ENCODE measurements at places on chromosomes 16 and 17.

DNA sequence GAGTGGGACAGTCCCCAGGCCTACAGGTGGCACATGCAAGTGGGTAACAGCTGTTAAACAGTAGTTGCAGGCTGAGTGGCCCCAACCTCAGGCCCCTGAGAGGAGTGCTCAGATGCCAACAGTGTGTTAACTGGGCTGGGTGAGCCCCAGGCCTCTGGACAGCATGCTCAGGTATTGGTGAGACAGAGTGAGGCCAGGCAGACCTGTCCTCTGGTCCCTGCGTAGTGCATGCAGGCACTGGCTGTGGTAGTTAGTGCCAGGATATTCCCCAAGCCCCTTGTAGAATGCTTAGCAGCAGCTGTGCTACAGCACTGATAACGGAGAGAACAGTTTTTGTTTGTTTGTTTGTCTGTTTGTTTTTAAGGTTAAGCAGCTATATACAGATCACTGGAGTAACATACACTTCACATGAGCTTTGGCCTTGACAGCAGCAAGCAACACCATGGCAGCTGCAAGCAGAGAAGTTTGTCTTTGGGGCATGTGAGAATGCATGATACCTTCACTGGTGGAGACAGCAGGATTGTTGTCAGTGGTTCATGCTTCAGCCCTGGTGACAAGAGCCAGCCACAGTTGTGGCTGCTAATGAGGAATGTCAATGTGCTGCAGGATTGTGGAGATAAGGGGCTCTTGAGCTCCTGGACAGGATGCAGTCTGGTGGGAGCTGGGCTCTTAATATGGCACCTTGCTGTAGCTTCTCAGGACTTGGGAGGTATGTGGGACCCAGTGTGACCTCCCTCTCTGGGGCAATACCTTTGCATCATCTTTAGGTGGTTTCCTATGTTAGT lies 614.4 kb downstream of the CDH11 start:
- DNase-seq = no peak

DNA sequence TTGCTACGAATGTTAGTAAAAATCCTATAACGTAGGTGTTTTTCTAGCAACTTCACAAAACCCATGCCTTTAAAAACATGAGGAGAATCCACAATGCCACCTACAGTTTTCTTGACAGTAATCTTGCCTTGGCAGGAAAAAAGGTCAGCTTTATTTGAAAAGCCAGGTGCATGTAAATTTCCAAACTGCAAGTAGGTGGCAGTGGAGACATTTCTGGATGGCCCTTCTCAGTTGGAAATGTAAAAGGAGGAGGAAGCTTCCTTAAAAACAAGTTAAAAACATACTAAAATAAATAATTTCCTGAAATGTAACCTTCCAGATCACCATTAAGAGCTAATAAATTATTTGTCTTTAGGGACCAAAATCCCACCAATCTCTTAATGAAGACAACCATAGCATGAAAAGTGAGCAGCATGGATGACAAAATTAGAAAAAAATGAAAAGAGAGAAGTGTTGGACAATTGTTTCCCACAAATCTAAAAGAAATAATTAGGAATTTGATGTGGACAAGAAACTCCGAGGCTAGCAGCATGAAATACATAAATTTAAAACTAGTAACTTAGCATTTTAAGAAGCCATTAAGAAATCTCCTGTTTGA lies 152.2 kb downstream of the SNX11 start:
- no peak for DNase-seq

DNA sequence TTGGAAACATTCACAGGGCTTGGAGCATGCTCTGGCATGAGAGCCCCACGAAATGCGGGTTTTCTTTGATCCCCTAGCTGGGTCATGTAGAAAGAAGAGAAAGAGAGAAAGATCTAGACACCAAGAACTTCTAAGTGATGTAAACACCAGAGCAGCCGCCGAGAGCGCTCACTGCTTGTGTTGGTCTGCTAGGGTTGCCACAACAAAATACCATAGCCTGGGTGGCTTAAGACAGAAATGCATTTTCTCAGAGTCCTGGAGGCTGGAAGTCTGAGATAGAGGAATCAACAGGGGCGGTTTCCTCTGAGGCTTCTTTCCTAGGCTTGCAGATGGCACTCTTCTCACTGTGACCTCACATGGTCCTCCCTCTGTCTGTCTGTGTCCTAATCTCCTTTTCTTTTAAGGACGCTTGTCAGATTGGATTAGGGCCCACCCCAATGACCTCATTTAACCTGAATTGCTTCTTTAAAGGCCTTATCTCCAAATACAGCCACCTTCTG lies 139.5 kb downstream of the CYLD start:
- no peak for DNase-seq

DNA sequence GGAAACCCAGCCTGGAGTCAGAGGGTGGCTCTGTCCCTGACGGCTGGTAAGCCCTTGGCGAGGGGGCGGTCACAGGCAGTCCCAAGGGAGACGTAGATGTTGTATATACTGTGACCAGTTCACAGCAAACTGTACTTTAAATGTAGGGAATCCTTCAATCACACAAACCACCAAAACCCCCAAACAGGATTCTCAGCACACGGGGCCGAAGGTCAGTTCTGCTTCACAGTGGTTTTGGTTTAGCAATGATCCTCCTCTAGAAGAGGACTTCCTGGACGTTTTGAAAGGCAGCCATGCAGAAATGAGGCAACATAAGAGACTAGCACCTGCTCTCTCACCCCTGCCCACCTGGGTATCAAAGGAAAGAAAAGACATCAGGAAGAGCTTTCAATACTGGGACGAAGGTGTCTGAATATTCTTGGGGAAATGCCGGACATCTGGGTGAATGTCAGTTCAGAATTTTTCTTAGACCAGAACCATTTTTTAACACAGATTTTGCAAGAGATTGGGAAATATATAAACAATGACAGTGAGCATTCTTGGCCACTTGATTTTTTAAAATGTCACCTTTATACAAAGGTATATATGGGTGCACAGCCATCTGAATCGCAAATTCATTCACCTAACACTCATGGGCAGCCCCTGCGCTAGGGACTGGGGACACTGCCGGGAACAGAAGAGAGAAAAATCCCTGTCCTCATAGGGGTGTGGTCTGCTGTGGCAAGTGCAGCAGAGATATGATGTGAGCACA lies 74.2 kb downstream of the CRISPLD2 start:
- DNase-seq = no peak

DNA sequence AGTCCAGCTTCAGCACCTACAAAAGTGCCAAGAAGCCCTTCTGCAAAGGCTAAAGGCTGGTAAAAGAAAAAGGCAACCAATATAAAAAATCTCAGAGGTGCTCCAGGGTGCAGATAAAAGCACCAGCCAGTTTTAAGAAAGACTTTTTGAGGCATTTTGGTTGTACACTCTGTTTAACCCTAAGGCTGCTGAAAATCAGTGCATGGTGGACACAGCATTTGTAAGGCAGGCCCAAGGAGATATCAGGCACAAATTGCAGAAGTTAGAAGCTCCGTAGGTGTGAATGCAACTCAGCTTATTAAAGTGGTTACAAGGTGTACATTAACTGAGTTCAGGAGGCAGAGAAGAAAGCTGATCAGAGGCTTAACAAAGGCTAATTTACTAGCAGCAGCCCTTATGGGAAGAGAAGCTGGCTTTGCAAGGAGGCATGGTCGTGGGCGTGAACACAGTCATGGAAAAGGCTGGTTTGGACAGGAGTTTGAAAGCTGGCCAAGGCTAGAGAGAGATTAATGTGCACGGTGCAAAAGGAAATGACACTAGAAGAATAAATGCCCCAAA lies 21.1 kb downstream of the ACSM1 start:
- DNase-seq = no peak

- DNase-seq = no peak
These were observed 137.4 kb upstream of the COX10 start for GRCh38 chr17:13931800-13932460.

GRCh38 chr17:74904687-74905409 lies 11.4 kb upstream of the FADS6 start:
- no peak for DNase-seq

DNA sequence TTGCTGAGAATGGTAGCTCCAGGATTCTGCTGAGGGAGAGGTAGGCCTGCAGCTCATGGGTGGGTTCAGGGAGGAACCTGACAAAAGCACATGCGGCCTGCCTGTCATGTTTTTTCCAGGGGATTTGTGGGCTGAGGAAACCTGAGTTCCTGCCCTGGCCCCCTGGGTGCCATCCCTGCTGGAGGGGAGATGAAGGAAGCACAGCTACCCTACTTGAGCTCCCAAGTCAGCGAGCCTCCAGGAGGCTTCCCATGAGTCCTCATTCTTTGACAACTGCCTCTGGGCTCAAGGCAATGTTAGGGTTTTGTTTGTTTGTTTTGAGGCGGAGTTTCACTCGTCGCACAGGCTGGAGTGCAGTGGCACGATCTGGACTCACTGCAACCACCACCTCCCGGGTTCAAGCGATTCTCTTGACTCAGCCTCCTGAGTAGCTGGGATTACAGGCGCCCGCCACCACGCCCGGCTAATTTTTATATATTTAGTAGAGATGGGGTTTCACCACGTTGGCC lies 12.1 kb upstream of the FLYWCH1 start:
- no peak for DNase-seq

- DNase-seq = no peak
These were observed 4.7 kb downstream of the NOD2 start for GRCh38 chr16:50697881-50698767.

DNA sequence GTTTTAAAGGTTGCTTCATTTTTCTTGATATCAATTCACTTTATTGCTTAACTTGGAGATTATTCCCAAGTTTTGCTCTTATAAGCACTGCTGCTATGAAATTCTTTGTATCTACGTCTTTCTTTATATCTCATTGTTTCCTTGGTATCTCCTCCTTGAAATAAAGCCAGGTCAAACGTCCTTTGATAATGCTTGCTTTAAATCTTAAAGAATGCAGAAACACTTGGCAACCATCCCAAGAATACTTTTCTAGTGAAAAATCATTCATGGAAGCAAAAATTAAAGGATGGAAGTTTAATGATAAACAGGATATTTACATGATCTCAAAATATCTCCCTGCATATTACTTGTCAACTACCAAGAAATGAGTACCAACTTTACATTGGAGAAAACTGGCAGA lies 175.2 kb downstream of the CPPED1 start:
- no peak for DNase-seq

GRCh38 chr16:54437401-54437800 lies 150.8 kb upstream of the IRX3 start:
- DNase-seq = no peak

DNA sequence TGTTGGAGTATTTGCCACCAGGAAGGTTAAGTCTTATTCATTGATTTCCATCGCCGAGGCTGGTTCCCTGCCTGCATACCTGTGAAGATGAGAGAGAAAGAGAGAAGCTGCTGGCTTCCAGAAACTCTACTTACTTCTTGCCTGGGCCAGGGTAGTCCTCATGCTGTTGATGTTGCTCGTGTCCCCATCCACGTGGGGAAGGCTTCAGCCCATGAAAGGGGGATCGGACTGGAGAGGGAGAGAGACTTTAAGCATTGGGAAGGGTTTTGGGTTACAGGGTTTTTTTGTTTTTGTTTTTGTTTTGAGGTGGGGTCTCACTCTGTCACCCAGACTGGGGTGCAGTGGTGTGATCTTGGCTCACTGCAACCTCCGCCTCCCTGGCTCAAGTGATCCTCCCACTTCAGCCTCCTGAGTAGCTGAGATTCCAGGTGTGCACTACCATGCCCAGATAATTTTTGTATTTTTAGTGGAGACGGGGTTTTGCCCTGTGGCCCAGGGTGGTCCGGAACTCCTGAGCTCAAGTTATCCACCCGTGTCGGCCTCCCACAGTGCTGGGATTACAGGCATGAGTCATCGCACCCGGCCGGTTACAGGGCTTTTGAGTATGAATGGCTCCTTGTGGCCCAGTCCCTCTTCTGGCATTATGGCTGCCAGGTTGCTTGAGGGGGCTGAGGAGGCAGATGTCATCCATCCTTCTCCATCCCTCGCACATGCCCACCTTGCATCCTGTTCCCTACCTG lies 26.6 kb downstream of the ITGB3 start:
- DNase-seq = no peak

- no peak for DNase-seq
These were observed 22.7 kb upstream of the ZC3H7A start for GRCh38 chr16:11819798-11820197.

DNA sequence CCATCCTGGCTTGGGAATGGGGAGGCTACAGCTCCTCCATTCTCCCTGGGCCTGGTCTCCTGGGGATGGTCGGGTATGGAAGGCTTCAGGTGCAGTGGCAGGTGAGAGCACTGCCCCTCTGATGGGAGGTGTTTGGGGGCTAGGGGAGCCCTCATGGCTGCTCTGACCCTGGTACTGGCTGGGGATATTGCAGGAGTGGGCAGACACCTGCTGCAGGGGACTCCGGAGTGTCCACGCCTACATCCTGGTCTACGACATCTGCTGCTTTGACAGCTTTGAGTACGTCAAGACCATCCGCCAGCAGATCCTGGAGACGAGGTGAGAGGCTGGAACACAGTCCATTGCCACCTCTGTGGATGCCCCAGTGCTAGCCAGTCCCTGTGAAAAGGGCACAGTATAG lies 8.8 kb downstream of the RASL10B start:
- DNase-seq = no peak

DNA sequence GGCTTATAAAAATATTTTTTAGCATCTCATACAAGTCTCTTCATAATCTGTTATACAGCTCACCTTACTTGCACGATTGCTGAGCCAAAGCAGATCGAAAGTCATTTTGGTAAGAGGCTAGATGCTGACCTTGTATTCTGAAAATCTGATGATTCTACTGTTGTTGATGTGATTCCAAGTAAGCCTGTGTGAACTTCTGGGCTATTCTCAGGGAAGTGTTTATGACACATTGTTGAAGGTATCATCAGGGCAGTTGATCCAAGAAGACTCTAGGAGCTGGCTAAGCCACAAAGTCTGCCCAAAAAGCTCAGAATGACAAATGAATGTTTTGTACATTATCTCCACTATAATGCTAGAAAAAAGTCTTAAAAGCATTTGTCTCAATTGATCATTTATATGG lies 16.0 kb downstream of the OMG start:
- no peak for DNase-seq

GRCh38 chr16:64864232-64864809 lies 257.5 kb downstream of the CDH11 start:
- DNase-seq = peak; percentile 51

DNA sequence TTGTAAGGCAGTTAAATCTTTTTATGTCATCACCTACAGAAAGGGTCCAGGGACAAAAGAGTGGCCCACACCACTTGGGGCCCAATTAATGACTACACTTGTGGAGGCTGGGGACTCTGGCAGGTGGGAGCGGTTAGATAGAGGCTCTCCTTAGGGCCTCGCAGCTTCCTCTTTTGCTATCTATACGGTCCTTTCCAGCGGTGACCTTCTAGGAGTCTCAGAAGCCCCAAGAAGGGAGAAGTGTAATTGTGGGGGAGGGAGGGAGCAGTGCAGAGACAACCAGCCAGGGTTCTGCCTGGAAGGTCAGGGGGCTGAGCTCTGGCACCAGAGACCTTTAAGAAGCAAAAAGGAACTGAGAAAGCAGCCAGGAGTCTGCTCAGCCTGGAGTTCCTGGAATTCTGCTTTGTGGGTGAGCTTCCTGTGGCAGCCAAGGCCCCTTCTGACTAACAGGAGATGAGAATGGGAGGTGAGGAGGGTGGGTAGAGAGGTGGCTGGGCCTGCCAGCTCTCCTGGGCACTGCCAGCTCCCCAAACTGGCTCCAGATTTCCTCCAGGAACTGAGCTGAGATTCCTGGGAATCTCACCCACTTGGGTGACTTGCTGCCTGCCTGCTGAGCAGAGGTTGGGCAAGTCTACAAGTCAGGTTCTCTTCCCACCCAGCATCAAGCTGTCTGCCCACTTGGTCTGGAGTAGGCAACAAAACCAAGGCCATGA lies 16.3 kb upstream of the MAP3K14 start:
- no peak for DNase-seq
